ENCODE measurements at places on chromosomes 3 and 15.

DNA sequence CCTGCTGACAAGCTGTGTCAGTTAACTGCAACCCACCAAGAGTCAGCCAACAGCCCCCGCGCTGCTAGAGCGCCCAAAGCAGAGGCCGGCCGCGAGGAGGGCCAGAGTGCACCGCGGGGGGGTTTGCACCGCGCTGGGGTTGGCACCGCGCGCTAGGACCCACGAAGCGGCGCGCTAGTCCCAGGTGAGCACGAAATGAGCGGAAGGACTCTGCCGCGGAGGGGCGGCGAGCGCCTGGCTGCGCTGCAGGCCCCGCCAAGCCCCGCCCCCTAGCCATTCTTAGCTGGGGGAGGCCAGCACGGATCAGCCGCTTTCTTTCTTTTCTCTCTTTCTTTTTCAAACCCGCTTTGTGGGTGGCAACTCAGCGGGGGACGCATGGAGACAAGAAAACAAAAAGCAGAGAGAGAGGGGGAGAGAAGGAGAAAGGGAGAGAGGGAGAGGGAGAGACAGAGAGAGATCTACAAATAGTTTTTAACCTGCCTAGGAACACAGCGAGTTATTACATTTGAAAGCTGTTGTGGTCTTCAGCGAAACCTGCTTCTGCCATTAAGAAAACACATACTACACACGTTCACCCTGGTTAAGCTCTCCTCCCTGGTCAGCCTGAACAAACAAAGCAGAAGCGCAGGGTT is 6.9 kb upstream of the FOXB1 start:
- peak; percentile 41 for DNase-seq

DNA sequence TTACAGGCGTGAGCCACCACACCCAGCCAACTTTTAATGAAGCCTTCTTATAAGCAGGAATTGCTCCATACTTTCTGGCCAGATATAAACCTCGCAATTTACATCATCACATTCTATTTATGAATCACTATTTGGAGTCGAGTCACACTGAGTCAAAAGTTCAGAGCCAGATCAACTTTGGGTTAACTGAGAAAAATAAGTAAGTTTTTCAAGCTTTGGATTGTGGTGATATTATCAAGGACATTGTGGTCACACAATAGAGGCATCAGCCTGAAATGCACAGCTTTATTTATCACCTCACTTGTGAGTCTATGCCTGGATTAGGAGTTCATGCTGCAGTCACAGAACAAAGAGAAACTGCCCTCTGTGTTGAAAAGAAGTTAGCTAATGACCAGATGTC is 1163.5 kb downstream of the ROBO1 start:
- no peak for DNase-seq

DNA sequence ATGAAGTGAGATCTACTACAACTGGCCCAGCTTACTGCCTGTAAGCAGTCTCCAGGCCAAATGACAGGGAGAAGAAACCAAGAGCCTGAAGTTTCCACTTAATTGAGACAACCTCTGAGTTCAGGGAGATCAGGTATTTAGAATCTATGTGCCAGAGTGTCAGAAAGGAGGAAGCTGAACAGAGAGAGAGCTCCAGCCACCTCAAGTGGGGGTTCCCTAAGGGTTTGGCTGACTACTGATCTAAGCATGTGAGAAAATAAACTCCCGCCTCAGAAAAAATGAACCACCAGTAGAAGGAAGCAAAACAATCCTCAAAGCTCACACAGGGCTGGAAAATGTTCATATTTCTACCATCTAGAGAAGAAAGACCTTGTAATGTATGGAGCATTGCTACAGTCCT is 25.0 kb downstream of the ADAM10 start:
- DNase-seq: no peak

DNA sequence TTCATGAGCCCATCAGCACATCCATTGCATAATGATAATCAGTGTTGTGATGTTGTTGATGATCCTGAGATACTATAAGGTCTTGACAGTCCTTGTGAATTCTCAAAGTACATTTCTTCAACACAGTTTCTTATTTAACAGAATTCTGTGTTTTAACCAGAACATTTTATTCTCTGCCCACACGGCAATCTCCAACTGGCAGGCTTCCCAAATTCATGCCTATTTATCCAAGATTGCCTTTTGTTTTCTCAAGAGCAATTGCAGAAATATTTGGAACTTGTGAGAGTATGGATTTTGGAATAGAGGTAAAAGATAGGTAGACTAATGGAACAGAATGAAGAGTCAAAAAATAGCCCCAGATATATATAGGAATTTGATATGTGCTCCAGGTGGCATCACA is 116.0 kb downstream of the UACA start:
- DNase-seq: no peak

DNA sequence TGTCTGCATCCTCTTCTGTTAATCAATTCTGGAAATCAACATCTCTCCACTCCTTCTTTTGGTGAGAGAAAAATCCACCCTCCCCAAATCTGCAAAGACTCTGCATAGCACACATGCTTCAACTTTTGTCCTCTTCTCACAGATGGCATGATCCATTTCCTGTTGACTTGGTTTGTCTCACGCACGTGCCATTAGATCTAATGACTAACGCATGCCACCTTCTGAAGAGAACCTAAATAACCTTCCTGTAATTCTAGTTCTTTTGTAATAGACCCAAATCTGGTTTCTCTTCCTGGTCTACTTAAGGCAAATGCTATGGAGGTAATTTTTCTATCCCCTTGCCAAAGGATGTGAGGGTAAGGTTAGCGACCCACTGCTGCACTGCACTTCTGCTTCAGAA is 51.0 kb upstream of the ATOSA start:
- no peak for DNase-seq

DNA sequence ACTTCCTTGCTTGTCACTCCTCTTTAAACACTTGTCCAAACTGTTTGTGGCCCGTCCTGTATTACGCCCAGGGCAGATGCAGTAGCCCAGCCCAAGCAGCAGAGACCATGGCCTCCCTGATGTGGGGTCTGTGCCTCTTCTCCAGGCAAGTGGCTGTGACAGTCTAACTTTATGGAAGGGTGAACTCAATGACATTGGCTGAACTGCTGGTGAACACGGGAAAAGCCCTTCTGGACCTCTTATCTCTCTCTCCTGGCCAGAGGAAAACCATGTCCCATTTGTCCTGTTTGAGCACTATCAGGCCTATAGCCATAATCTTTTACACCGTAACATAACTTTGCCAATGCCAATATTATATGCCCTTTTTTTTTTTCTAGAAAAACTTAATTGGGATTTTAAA is 67.6 kb downstream of the SMAD3 start:
- no peak for DNase-seq

DNA sequence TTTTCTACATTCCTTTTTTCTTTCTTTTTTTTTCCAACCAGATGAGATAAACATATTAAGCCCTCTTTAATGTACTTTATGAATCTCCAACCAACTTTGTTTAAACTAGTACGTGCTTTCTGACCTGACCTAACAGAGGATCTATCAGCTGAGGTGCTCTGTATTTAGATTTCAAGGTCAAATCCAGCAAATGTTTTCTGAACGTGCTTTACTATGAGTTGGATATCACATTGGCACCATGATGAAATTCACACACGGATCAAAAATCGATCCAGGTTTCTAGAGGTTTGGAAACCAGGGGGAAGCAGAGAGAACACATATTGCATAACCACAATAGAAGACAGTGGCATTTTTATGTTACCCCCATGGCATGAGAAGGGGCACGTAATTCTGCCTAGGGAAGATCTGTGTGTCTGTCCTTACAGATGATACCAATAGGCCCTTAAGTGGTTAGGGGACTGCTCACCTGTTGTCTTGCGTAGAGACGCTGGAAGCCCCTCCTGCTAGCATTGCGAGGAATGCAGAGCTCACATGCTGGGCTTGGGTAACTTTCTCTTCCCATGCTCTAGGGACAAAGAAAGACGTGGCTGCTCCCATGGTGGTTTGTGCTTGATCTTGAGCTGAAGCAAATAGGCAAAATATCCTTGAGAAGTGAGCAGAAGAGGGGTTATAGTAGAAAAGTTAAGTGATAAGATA is 59.3 kb upstream of the ABHD10 start:
- DNase-seq: no peak

GRCh38 chr3:104604326-104605010 is 762.2 kb upstream of the ALCAM start:
- no peak for DNase-seq

GRCh38 chr3:172649987-172650386 is 60.9 kb downstream of the NCEH1 start:
- no peak for DNase-seq

GRCh38 chr15:100740138-100740537 is 137.7 kb downstream of the ASB7 start:
- no peak for DNase-seq

- DNase-seq: no peak
Measured at GRCh38 chr15:99010768-99011167, 3.2 kb upstream of the PGPEP1L start.

DNA sequence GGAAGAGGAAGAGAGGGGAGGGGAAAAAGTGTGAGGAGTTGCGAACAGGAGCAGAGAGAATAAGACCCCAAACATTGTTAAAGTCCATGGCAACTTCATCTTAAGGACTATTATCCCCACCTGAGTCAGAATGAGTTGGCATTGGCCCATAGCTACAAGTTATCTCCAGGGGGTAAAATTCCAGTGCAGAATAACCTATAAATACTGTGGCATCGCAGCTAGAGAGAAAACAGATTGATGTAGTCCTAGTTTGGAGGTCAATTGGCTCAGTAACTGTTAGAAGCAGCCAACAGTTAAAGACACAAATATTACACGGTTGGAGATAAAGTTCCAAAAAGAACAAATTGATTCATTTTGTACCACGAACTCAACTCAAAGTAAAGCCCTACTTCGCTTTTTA is 313.9 kb upstream of the CCDC54 start:
- no peak for DNase-seq
